ENCODE measurements at places on chromosomes 5 and 9.

DNA sequence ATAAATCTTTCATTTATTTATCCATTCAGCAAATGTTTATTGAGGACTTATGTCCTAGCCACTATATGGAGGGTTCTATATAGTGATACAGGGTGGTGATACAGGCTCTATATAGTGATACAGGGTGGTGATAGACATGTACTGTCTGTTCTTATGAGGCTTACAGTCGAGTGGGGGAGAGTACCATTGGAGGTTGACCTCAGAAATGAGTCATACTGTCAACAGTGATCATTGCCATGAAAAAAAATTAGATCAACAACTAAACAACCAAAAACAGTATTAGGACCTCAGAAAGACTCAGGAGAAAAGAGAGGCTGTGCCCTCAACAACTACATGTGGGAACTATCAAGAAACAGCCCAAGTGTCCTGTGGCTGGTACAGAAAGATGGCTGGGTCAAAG is 22.0 kb downstream of the PAPPA start:
- no peak for DNase-seq

- no peak for DNase-seq
These were observed 24.2 kb upstream of the ANKRD33B start for GRCh38 chr5:10539687-10539998.

- no peak for DNase-seq
These were observed 13.6 kb upstream of the OLFM1 start for GRCh38 chr9:135073741-135074305.

DNA sequence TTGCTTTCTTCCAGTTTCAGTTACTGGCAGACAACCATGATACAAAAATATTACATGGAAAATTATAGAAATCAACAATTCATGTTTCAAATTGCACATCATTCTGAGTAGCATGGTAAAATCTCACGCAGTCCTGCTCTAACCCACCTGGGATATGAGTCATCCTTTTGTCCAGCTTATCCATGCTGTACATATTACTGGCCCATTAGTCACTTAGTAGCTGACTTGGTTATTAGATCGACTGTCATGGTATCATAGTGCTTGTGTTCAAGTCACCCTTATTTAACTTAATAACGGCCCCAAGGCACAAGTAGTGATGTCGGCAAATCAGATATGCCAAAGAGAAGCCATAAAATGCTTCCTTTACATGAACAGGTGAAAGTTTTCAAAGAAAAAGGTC is 41.2 kb downstream of the NADK2 start:
- no peak for DNase-seq

- no peak for DNase-seq
These were observed 9.4 kb upstream of the C5orf15 start for GRCh38 chr5:133977858-133978257.

DNA sequence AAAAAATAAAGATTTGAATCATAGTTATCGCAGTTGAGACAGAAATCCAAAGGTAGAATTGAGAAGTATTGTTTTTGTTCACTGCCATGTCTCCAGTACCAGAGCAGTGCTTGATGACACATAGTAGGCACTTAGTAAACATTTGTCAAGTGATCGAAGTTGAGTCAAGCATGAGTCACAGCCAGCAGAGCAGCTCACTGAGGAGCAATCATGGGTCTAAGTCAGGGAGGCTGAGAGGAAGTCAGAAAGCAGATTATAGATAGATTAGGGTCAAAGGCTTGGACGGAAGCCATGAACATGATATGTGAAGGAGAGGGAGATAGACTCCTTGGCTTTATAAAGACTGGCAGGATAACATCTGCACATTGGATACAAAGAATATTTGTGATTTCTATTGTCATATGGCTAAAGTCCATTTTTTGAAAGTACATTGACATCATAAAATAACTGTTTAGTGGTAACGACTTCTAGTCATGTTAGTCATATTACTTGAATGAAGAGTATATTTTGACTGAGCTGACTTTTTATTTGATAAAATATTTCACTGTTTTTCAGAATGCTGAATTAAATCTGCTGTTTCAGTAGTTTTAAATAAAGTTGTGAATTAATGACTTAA is 168.5 kb downstream of the RAB3C start:
- DNase-seq, result no peak

DNA sequence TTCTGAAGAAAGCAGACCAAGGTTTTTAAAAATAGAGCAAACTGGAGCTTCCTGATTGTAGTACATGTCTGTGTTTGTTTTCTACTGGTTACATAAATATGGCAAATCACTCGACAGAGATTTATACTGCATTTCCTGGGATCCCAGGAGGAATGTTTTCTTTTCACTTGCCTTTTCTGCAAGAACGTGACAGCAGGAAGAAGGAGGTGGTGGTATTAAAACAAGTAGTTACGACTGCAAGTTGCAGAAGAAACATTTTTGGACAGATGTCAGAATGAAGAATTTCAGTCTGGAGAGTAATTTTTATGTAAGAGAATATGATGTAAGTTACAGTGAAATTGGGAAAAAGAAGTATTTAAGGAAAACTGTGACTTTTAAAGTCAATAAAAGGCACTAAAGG is 253.7 kb upstream of the NFIL3 start:
- no peak for DNase-seq

DNA sequence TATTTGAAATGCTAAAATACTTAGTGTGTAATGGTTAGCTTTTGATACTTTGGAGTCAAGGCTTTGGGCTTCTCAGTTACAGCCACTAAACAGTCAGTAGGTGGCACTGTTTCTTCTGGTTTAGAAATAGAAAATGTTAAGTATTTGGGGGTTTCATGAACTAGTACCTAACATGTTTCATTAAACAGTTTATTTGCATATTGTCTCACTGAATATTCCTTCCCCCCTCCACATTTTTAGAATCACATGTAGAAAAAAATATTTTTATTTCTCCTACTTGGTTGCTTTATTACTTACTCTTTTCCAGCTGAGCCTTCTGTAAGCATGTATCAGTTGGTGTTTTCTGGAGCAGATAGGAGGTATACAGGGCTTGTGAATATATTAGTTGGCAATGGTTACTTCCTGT is 48.0 kb downstream of the IPO11 start:
- no peak for DNase-seq

GRCh38 chr5:60415443-60415842 is 284.5 kb downstream of the DEPDC1B start:
- DNase-seq, result no peak

- no peak for DNase-seq
These were observed 198.8 kb downstream of the AUH start for GRCh38 chr9:91162784-91163443.

- peak; percentile 22 for DNase-seq
These were observed 7.5 kb downstream of the UNC5A start for GRCh38 chr5:176817841-176818377.

- DNase-seq, result peak; percentile 54
These were observed 7.6 kb downstream of the ARPC5L start for GRCh38 chr9:124869466-124869985.

- DNase-seq, result no peak
These were observed 243.8 kb upstream of the PUM3 start for GRCh38 chr9:3087697-3088096.

GRCh38 chr5:93304456-93305250 is 276.4 kb downstream of the NR2F1-AS1 start:
- no peak for DNase-seq

- no peak for DNase-seq
These were observed 1360.6 kb upstream of the ACO1 start for GRCh38 chr9:31023847-31024246.

DNA sequence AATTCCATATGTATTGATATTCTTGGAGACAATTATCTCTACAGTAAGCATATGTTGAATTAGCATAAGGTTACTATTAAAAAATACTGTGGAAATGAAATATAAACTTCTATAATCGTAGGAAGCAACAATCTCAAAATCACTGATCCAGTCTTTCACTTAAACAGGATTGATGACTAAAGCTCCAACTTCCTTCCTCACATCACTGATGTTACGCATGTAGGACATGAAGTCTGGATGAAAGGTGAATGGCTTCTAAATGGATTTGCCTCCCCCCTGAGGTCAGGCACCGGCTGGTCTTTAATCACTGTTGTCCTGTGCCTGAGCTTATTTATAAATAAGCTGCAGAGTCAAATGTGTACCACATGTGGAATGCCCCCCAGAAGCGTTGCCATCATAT is 157.1 kb upstream of the NFIB start:
- no peak for DNase-seq

DNA sequence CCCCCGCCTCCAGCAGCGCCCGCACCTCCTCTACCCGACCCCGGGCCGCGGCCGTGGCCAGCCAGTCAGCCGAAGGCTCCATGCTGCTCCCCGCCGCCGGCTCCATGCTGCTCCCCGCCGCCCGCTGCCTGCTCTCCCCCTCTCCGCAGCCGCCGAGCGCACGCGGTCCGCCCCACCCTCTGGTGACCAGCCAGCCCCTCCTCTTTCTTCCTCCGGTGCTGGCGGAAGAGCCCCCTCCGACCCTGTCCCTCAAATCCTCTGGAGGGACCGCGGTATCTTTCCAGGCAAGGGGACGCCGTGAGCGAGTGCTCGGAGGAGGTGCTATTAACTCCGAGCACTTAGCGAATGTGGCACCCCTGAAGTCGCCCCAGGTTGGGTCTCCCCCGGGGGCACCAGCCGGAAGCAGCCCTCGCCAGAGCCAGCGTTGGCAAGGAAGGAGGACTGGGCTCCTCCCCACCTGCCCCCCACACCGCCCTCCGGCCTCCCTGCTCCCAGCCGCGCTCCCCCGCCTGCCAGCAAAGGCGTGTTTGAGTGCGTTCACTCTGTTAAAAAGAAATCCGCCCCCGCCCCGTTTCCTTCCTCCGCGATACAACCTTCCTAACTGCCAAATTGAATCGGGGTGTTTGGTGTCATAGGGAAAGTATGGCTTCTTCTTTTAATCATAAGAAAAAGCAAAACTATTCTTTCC is 19.3 kb downstream of the CDKN2A start:
- peak; percentile 53 for DNase-seq

- no peak for DNase-seq
These were observed 19.2 kb downstream of the FAM240B start for GRCh38 chr9:38700695-38701094.

GRCh38 chr5:151107738-151108520 is 27.1 kb upstream of the TNIP1 start:
- DNase-seq, result no peak

GRCh38 chr9:79692857-79693571 is 121.2 kb downstream of the TLE4 start:
- no peak for DNase-seq

DNA sequence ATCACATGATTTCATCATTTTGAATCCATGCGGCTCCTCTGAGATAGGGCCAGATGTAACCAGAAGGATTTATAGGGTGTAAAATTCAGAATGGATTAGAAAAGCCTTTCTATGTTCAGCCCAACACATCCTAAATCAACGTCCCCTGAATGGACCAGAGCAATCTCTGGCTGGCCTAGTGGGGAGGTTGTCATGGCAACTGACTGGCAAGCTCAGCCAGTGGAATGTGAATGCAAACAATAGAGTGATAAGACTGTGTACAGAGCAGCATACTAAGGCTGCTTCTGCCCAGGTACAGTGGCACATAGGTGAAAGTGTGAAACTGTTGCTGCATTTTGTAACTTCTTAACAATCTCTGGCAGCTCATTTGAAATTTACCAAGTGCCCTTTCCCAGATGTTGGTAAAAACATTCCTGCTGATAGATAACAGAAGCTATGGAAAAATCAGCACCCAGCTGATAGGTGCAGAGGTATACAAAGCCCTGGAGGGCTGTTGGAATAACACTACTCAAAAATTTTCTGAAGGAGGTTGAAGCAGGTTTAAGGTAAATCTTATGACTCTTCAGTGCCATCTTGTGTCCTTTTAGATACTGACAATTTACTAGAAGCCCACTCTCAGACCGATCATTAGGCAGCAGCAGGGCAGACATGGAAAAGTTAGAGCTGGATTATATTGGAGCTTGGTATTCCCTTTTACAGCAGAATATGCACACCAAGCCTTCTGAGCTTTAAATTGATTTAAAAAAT is 267.2 kb downstream of the RAB3C start:
- DNase-seq, result no peak

DNA sequence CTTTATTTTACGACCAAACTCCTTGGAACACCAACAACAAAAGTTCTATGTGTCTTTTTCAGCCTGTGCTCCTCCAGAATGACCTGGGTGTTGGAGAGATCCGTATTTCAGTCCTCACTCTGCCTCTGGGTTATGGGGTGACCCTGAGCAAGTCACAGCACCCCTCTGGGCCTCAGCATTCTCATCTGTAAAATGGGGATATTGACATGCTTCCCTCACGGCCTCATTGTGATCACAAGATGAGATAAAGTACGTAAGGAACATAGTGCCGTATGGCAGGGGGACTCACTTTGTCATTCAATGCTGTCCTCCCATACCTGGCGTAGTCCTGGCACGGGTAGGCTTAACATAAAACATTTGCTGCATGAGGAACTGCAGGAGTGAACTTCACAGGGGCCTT is 123.0 kb upstream of the HAND1 start:
- no peak for DNase-seq

- no peak for DNase-seq
These were observed 7.3 kb downstream of the BHMT2 start for GRCh38 chr5:79076819-79077218.

DNA sequence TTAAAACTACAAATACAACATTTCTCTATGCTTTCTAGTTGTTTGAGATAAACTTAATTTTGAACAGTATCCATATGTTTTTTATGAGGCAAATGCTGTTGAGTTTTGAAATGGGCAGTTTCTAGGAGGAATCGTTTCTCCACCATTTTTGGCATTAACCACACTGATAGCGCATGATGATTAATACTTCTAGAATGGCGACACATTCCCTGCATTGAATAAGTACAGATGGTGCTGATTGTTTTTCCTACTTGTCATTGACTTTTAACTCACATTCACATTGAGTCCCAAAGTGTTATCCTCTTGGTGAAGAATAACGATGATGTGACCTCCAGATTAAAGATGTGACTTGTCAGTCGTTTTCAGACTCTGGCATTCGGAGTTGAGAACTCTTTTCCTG is 6.5 kb upstream of the CCDC192 start:
- no peak for DNase-seq

DNA sequence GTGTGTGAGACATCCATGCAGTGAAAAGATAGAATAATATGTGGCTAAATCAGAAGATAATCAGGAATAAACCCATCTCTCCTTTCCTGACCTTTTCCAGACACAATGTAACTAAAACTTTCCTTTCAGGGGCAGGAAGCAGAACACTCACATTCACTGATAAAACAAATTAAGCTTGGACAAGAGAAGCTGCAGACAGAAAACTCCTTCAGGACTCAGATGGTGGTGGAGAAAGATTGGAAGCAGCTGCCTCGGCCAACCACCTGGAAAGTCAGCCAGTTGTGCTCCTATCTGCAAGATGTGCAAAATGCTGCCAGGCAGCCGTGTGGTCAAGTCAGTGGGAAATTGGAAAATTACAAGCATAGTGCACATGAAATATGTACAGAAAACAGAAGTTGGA is 26.9 kb downstream of the RASEF start:
- no peak for DNase-seq

- DNase-seq, result no peak
These were observed 58.1 kb upstream of the SPTLC1 start for GRCh38 chr9:92173318-92173717.

- DNase-seq, result no peak
These were observed 413.5 kb upstream of the WWC1 start for GRCh38 chr5:167877924-167878323.

All from stimulated activated CD4-positive, alpha-beta T cell treated with anti-CD3 and anti-CD28 coated beads, Interleukin-4, amount 100 ng/mL, for 1 hour (primary cell).